ENCODE measurements at places on chromosomes 2 and 18. TPM values are rescaled to one million over a fixed set of nuclear protein-coding genes. Genes with fewer than 3 reads are reported as not detected.

Gene ASB1
- total RNA-seq, result 60.0 TPM

Gene MROH2A
- total RNA-seq, result not detected

Gene MOCOS
- total RNA-seq, result 5.1 TPM

Gene CCDC74A
- 6.5 TPM for total RNA-seq

Gene ARHGAP25
- not detected for total RNA-seq

Gene TANC1
- total RNA-seq, result 18.7 TPM

Gene LOXHD1
- not detected for total RNA-seq

Gene KCNG2
- total RNA-seq, result not detected

Gene SERPINB13
- not detected for total RNA-seq

Gene NEB
- under 0.01 TPM for total RNA-seq

Gene ABCB6
- total RNA-seq, result 21.1 TPM

Gene NGEF
- total RNA-seq, result 71.3 TPM

Gene EVA1A
- total RNA-seq, result 70.8 TPM

Gene IL1A
- total RNA-seq, result 0.11 TPM

Gene TEKT4
- not detected for total RNA-seq

Gene DSG1
- not detected for total RNA-seq

Gene PRSS56
- total RNA-seq, result not detected
